Stimulated activated CD4-positive, alpha-beta T cell treated with anti-CD3 and anti-CD28 coated beads, Interleukin-15, amount 100 ng/mL, for 1 hour (primary cell): ENCODE measurements at places on chromosomes 5 and 9.

DNA sequence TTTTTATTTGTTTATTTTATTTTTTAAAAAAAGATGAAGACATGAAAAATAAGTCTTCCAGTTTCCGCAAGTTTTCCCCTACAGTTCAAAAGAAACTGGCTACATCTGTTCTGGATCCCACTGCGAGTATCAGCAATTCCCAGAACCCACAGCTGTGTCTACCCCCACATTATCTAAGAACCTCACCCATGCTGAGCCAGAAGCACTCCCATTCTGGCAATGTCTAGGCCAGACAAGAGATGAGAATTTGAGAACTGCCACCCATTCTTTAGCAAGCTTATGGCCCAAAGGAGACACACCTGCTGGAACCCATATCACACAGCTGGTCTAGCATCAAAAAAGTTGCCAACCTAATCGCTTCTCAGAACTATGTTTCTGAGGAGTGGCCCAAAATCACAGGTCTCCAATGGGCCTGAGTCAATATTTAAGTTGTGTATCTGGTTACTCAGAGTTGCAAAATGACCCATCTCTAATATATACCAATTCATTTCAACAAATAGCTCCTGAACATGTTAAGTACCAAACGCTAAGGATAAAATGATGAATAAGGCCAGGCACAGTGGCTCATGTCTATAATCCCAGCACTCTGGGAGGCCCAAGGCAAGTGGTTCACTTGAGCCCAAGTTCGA lies 27.1 kb downstream of the MTMR12 start:
- no peak for DNase-seq

GRCh38 chr9:33153666-33154065 lies 13.5 kb downstream of the B4GALT1 start:
- DNase-seq: no peak

- DNase-seq: no peak
These were observed 9.1 kb downstream of the ANKDD1B start for GRCh38 chr5:75620184-75620959.

DNA sequence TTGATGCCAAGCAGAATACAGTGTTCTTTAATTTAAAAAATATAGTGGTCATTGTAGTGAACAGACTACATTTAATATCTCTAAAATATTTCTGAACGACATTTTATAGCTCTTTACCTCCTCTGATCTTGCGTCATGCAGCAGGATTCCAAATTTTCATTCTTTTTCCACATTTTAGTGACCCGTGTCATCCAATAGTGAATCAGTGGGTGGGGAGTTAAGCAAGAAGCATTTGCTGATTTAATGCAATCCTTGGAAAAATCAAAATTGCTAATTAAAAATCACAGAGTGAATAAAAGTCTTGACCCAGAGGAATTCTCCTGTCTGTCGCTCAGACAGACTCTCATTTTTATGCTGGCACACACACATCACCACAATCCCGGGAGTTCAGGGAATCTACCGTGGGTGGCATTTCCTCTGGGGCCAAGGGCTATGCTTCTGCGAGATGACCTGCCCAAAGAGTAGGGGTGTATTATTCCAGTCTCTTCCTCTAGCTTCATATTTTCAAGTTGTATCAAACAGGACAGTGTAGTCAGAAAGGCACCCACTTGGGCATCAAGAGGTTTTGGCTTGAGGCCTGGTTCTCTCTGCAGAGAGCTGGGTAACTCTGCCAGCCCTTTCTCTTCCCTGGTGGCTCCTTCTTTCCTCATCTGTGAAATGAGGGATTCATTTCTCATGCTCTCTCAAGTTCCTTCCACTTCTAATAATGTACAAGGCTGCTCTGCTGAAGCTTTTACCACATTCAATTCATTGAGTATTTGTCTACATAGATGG lies 24.8 kb upstream of the OTP start:
- DNase-seq: no peak

DNA sequence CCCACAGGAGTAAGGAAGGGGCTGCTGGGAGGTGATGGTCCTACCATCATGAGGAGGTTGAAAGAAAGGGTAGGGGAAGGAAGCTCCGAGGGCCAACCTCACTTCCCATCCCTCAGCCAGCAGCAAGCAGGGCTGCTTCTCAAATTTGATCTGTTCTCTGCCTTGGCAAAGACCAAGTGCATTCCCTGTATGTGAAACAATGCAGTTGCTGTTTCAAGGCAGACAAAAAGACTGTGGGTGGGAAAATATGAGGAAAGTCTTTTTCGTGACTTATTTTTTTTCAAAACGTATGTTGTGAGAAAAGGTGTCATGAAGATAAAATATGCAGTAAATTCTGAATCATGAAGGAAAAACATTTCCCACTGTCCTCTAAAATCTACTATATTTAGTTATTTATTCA lies 165.9 kb downstream of the ARSB start:
- no peak for DNase-seq

DNA sequence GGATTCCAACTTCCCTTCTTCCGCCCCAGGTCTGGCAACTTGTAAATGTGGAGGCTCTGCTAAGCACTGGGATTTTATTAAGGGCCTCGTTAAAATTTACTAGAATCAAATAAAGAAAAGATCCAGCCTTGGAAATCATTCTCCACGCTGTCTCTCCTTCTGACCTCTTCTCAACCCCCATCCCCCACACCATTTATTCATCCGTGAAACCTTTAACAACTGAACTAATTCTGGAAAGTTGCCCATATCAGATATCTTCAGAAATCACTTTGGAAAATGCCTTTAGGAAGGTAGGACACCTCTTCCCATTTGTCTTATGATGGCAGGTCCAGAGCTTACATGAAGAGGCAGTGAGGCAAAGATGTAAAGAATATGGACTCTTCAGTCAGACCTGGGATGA lies 288.5 kb downstream of the SLIT3 start:
- DNase-seq: no peak

DNA sequence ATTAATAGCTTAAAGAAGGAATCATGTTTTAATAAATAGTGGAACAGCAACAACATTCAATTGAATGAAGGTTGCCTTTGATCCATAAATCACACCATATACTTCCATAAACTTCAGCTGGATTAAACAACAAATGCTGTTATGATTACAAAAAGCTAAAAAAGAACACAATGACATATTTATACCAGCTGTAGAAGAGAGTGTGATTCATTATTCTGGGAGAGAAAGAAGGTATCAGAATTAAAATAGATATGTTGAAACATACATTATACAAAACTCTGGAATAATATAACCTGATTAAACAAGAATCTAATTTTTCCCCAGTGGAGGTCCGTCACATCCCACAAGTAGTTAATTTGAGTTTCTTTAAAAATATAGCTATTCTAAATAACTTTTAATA lies 7.5 kb upstream of the RECK start:
- DNase-seq: no peak

DNA sequence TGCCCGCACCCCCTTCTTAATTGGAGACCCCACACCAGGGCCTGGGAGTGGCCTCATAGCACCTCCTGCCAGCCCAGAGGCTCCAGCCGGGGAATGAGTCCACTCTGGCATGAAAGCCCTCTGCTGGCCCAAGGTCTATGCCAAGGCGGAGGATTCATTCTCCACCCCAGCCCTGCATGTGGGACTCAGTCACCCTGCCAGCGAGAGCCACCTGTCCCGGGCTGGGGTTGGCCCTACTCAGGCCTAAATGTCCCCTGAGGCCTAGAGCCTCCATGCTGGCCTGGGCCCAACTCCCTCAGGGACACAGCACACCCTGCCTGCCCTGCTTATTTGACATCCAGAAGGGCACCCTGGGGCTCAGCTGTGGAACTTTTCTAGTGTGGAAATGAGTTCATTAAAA lies 1.0 kb upstream of the RAPGEF1 start:
- DNase-seq: no peak
